ENCODE measurements at places on chromosomes 2 and 18.

GRCh38 chr18:53534695-53535094 is 689.8 kb downstream of the MBD2 start:
- no peak for DNase-seq

- no peak for DNase-seq
These were observed 36.0 kb downstream of the SMAD7 start for GRCh38 chr18:48914581-48915251.

DNA sequence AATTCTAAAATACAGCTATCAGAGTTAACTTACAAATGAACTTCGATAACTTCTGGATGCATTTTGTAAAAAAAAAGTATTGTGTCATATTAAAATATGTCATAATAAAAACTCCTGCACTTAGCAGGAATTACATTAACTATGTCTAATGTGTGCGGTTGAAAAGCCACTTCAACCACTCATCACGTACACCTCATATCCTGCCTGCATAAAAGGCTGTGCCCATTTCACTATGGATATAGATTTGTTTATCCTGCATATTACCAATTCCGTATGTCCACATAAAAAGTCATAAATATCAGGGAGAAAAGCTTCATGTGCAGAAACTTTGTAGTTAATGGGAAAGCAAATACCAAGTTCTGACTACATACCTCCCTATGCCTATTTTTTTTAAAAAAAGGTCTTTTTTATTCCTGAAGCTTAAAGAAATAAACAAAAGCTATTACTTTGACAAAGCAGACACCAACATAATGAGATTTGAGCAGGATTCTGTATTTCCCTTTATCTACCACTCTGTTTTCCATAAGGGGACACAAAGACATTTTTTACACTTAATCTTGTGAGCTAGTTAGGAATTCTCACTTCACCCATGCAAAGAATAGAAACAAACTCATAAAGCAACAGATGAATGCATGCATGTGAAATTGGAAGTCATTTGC is 96.1 kb downstream of the PPP1R1C start:
- DNase-seq: no peak

- no peak for DNase-seq
These were observed 86.8 kb upstream of the SP3 start for GRCh38 chr2:174051741-174052583.

- no peak for DNase-seq
These were observed 62.7 kb upstream of the CD302 start for GRCh38 chr2:159860581-159861310.

- peak; percentile 7 for DNase-seq
These were observed at the start of gene CD302 for GRCh38 chr2:159797543-159798375. TSS of gene CD302 (minus strand) at chr2:159798208. CDS start at chr2:159798198, 10 bp downstream.

DNA sequence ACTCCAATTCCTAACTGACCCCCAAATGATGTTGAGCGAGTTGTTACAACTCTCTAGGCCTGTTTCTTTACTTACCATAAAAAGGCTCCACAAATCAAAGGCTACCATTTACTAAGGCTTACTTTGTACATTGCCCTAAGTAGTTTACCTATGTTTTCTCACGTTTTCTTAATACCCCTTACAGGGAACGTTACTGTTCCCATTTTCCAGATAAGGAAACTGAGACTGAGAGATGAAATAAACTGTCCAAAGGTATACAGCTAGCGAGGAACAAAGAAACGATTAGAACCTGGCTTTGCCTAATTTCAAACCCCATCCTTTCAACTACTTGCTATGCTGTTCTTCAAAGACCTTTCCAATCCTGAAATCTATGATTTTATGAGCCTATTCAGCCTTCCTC is 74.8 kb upstream of the SPTBN1 start:
- no peak for DNase-seq

DNA sequence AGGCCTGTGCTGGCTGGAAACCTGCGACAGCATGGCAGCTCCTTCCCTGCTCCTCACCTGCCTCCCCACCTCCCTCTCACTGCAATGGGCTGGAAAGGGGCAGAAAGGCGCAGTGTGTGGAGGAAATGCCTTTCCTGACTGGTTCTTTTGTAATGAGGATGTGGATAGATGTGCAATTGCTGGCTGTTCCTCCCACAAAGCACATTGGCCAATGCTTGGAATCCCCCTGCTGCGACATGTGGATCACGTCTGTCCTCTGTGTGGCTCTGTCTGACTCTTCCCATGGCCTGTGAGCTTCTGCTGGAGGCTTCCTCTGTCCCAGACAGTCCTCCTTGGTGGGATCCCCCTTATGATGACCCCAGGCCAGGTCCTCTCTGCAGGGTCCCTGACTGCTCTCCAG is 172.5 kb downstream of the NCK2 start:
- DNase-seq: no peak

- peak; percentile 81 for DNase-seq
These were observed 85.6 kb downstream of the EHD3 start for GRCh38 chr2:31319406-31320175.

DNA sequence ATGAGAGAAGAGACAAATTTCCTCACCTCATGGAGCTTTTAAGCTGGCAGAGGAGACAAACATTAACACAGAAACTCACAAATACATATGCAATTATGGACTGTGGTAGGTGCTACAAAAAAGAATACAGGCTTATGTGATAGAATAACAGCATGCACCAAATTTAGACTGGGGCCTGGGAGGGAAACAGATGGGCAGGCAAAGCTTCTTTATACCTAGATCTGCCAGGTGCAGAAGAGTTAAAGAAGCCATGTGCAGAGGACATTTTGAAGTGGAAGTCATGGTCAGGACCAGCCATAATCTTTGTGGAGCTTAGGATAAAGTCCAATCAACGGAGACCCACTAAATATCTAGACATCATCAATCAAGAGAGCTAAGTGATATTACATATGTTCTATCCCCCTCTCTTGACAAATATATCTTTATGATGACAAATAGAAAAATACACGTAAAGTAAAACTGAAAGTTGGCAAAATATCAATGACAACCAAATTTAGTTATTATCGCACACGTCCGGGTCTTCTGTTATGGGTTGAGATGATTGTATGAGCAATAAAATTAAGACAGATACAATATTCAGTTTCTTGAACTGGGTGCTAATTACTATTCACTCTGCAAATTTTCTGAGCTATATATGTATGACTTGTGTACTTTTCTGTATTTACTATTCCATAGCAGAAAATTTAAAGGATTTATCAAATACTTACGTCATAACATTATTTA is 44.1 kb downstream of the CD28 start:
- DNase-seq: no peak

GRCh38 chr2:46779447-46779941 is 136.1 kb downstream of the MCFD2 start:
- DNase-seq: no peak

GRCh38 chr18:23743733-23744333 is 54.6 kb downstream of the LAMA3 start:
- no peak for DNase-seq

- DNase-seq: no peak
These were observed 182.0 kb upstream of the LINC00305 start for GRCh38 chr18:64330931-64331330.

GRCh38 chr2:113181258-113182051 is 7.7 kb downstream of the PSD4 start:
- DNase-seq: no peak

DNA sequence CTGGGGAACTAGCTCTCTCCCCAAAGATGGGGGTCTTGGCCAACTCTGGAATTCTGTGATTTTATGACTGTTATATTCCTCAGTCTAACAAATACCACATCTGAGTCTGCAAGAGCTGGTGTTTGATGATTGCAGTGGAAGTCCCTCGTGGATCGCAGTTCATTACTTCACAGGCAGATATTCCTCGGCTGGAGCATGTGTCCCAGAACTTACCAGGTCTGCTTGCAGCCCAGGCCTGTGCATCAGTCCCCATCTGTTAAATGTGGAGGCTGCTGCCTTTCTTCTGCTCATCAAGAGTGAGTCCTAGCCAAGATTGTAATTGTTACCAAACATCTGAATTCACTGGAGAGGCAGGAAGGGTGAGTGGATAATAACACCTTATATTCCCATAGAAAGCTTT is 55.5 kb downstream of the PRKCE start:
- no peak for DNase-seq

DNA sequence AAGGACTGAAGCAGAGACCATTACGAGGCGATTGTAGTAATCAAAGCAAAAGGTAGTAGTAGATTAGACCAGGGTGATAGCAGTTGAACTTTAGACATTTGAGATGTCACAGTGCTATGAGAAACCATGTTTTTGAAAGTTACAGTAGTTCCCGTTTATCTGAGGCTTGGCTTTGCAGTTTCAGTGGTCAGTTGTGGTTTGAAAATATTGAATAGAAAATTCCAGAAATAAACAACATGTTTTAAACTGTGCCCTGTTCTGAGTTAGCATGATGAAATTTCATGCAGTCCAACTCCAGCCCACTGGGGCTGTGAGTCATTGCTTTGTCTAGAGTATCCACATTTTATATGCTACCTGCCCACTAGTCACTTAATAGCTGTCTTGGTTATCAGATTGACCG is 47.5 kb downstream of the ZNF638 start:
- DNase-seq: peak; percentile 28

DNA sequence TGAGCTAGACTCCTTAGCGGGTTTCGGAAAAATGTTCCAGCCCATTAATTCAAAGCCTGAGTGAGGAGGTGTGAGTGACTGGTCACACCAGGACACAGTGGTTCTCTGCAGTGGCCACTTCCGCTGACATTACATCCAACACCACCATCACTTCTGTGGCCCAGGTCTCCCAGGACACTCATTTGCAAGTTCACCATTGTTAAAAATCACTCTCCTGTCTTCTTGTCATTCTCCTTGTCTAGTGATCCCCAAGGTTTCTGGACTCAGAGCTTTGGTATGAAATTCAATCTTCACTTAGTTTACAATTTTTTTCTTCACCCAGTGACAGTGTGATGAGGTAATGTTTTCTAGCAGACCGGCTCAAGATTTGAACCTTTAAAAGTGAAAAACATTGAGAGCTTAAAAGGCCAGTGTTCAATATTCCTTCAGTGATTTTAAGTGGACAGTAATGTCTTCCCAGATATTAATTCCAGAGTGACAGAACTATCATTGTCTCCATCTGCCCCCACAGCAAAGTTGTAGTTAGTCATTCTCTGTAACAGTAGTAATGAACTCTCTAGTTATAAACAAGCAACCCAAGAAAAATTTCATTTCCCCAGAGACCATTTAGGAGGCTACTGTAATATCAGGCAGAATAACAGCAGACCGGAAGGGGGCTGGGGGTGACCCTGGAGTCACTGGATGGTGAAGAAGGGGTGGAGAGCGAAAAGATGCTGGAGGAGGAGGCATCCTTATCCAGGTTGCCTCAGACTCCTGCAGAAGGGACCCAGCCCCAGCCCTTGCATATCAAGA is 164.9 kb downstream of the GFPT1 start:
- DNase-seq: no peak

GRCh38 chr18:7164323-7165004 is 46.9 kb upstream of the LAMA1 start:
- no peak for DNase-seq

DNA sequence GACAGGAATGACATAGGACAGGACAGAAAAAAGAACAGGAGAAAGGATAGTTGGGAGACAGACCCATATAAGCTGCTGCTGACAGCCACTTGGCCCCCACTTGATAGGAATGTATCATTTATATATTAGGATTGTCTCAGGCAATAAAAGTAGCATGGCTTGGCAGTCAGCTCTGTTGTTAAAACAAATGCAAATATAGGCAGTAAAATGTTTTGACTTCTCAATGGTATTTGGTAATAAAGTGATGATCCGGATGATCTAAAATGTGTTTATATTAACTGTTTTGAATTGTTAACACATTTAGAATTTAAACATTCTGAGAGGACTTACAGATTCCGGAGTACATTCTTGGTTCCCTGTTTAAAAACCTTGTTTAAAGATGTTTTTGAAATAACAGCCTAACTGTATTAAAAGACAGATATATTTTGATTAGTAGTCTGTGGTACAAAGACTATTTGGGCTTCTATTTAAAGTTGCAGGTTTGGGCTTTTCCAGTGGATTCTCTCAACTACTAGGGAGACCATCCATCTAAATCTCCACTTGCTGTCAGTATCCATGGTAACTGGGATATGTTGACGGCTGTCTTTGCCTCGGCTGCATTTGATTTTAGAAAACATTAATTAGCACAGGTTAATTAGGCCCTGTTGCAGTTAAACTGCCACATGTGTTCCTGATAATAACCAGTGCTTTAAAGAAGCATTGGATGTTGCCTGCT is 147.6 kb downstream of the ESCO1 start:
- no peak for DNase-seq

DNA sequence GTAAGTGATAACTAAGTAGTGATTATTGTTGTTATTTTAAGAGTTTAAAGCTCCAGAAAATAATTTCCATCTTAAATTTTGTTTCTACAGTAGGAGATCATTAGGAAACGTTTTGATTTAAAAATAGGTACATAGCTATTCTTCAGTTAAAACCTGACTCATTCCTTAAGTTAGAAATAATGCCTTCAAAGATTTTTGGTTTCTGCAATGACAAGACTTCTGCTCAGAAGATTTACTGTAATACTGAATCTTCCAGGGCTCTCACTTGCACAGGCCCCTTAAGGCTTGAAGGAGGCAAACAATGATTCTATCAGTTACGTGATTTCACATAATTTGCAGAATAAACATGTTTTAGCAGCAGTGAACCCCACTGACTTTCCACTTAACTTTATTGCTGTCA is 333.7 kb downstream of the RAD51AP2 start:
- no peak for DNase-seq

- no peak for DNase-seq
These were observed 331.1 kb downstream of the RND3 start for GRCh38 chr2:150156415-150156814.

GRCh38 chr2:239570971-239571520 is 170.2 kb upstream of the HDAC4 start:
- DNase-seq: no peak

GRCh38 chr2:231110551-231110950 is 14.3 kb downstream of the HTR2B start:
- peak; percentile 29 for DNase-seq

DNA sequence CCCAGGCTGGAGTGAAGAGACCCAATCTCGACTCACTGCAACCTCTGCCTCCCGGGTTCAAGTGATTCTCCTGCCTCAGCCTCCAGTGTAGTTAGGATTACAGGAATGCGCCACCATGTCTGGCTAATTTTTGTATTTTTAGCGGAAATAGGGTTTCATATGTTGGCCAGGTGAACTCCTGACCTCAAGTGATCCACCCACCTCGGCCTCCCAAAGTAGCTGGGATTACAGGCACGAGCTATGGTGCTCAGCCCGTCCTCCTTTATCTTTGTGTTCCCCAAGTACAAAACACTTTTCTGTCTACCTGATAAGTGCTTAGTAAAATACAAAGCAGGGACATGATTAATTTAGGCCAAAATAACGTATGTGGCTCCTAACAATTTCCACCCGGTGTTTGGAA is 91.2 kb upstream of the STK17B start:
- DNase-seq: no peak

All from skeletal muscle cell (primary cell).